HAP-1 (cell line): ENCODE measurements at places on chromosomes 7 and 10.

- peak; percentile 26 for DNase-seq
Measured at GRCh38 chr7:76069238-76069638, 21.3 kb downstream of the MDH2 start.

DNA sequence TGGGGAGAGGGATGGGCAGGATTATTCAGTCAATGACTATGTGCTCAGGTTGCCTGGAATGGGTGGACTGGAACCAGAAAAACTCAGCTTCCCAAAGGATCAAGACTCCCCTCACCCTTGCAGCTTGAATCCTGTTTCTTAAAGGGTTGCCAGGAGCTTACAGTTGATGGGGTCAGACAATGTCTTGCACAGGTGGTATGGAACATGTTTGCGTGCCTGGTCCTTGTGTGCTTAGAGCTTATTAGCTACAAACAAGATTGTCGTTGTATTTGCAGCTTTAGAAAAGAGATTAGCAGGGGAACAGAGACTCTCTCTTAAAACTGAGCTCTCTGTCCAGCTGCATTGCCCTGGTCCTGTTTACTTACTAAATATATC lies 56.9 kb downstream of the PRR15 start:
- DNase-seq: no peak

- DNase-seq: no peak
Measured at GRCh38 chr7:24637021-24637420, 63.8 kb downstream of the PALS2 start.

- DNase-seq: peak; percentile 67
Measured at GRCh38 chr10:112958275-112958995, 8.4 kb downstream of the TCF7L2 start.

GRCh38 chr7:54798530-54798929 lies 39.5 kb upstream of the SEC61G start:
- DNase-seq: no peak

GRCh38 chr7:127858091-127858914 lies 172.9 kb downstream of the LRRC4 start:
- DNase-seq: no peak

GRCh38 chr10:102710609-102711008 lies 3.6 kb downstream of the ARL3 start:
- DNase-seq: no peak

GRCh38 chr10:64396105-64396708 lies 875.0 kb downstream of the REEP3 start:
- DNase-seq: no peak

- DNase-seq: no peak
Measured at GRCh38 chr10:58414270-58415041, 29.2 kb downstream of the TFAM start.

DNA sequence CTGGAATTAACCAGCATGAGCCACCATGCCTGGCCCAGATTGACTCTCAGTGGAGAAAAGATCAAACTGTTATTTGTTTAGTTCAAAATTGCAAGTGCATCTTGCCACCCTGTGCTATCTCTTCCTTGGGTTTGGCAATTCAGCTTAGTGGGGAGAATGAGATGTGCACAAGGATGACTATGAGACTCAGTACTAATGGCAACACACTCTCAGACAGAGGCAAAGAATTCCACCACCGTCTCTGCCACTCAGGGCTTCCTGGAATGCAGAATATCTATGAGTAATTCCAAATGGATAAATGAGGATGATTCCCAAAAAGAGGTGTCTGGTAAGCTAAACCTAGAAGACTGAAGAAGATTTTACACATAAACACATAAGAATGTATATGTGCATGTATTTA lies 525.8 kb downstream of the NRG3 start:
- DNase-seq: no peak

- no peak for DNase-seq
Measured at GRCh38 chr10:79407811-79408795, 37.3 kb downstream of the ZCCHC24 start.

- no peak for DNase-seq
Measured at GRCh38 chr10:99777918-99778714, 4.3 kb upstream of the ABCC2 start.

- DNase-seq: no peak
Measured at GRCh38 chr10:52533986-52534385, 219.9 kb downstream of the DKK1 start.

- no peak for DNase-seq
Measured at GRCh38 chr10:110304394-110304779, 333 bp downstream of the SMNDC1 start.

DNA sequence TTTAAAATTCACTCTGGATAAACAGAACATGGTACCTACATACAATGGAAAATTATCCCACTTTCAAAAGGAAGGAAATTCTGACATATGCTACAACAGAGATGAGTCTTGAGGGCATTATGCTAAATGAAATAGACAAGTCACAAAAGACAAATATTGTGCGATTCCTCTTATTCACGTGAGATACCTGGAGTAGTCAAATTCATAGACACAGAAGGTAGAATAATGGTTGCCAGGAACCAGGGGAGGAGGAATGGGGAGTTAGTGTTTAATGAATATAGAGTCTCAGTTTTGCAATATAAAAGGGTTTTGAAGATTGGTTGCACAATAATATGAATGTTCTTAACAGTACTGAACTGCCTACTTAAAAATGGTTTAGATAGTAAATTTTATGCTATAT lies 69.8 kb upstream of the WAC start:
- DNase-seq: no peak

DNA sequence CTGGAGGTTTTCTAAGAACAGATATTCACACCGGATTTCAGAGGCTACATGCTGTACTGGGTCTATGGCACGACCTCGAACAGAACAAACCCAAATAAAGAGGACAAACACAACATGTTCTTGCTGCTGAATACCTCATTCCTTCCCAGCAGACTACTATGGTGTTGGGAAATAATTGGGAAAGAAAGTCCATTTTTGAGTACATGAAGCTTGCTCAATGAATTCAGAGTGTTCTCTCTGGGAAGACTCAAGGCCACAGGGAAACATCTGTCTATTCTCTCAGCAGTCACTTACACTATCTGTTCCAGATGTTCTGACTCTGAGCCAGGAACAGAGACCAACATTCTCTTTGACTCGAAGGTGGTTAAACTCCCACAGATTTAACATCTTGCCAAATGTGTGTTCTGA lies 30.9 kb downstream of the LAMB1 start:
- DNase-seq: no peak

- DNase-seq: no peak
Measured at GRCh38 chr10:88233870-88234269, 349.2 kb downstream of the RNLS start.

- no peak for DNase-seq
Measured at GRCh38 chr10:77230194-77230593, 407.4 kb downstream of the KCNMA1 start.

- no peak for DNase-seq
Measured at GRCh38 chr10:2925631-2926030, 141.7 kb upstream of the PFKP start.

GRCh38 chr7:44279731-44280505 lies 45.5 kb downstream of the CAMK2B start:
- peak; percentile 5 for DNase-seq

DNA sequence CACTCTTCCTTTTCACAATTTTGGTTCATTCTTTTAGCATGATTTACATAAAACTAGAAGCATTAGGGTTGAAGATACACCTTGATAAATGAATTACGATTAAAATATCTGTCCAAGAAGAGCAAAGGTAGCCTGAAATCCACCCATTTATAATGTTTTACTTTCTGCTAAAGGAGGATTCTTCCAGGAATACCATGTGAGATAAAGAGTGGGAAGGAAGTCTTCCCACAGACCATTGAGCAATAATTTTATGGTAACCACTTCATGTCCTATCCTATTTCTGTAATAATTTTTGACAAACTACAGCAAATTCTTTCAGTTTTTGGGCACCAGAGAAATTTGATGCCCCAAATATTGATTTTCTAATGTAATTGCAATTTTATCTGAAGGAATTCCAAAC lies 150.6 kb upstream of the STEAP4 start:
- no peak for DNase-seq

- no peak for DNase-seq
Measured at GRCh38 chr7:43593010-43593409, 10.1 kb downstream of the STK17A start.

DNA sequence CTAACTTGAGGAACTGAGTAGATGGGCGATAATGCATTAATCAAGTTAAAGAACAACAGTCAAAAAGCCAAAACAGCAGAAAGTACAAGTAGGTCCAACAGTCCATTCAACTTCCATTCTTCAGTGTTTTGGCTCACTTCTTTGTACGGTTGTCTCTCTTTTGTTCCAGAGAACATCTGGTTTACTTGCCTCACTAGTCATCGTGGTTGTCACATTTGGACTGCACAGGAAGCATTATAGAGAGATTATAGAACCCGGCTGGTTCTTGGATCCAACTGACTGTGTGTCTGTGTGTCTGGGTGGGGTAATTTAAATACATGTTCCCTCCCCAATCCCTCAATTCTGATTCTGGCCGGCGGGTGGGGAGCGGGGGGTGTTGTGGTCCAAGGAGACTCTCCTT lies 1.8 kb upstream of the CEP41 start:
- no peak for DNase-seq

- no peak for DNase-seq
Measured at GRCh38 chr10:96878057-96878456, 46.0 kb downstream of the LCOR start.

- no peak for DNase-seq
Measured at GRCh38 chr7:38702002-38702535, 70.9 kb upstream of the AMPH start.
